ENCODE measurements at places on chromosomes 2 and 18.

DNA sequence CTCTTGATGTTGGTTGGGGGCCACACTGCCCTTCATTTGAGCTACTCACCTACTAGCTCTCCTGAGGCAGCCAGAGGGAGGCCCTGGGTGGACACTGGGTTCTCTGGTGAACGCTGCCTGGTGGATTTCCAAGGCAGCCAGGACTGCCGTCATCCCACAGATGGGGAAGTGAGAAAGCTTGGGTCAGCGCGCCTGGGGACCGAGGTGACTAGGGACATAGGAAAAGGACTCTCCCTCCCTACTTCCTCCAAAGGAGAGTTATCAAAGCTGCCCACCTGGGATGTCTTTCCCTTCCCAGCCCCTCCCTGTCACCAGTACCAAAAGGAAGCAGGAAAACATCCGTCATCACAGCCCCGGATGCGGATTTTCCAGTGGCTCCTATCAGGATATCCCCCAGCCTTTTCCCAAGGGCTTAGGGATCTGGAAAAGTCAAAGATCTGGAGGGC is 3.8 kb upstream of the SEMA4C start:
- DNase-seq = no peak

- no peak for DNase-seq
Observed at GRCh38 chr2:73564986-73565385, 77.2 kb downstream of the NAT8 start.

DNA sequence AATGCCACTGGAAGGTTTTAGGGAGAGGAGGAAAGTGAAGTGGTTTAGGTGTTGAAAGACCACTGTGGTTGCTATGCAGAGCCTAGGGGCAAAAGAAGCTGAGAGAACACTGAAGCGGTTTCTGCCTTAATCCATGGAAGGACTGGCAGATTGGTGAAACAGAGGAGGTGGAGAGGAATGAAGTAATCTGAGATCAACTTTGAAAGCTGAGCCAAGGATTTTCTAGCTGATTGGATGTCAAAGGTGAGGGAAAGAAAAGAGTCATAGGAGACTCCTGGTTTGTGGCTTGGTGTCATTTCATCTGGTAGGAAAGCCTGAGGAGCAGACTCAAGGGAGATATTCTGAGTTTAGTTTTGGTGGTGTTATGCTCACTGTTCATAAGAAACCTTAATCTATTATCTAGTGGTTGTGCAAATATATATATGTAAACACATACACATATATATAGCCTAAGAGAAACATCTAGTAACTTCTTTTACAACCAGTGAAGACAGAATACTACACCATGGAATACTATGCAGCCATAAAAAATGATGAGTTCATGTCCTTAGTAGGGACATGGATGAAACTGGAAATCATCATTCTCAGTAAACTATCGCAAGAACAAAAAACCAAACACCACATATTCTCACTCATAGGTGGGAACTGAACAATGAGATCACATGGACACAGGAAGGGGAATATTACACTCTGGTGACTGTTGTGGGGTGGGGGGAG is 134.1 kb upstream of the CREB1 start:
- no peak for DNase-seq

DNA sequence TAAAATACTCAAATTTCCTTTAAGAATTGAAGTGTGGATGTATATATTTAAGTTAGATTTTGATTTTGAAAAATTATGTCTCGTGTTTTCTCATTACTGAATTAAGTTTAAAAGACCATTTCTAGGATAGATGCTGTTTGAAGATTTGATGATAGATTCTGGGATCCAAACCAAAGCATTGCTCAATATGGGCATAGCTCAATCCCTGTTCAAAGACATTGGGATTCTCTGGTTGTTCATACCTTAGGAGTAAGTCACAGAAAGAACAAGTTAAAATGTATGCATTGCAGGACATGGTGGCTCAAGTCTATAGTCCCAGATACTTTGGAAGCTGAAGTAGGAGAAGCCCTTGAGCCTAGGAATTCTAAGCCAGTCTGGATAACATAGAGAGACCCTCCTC is 622.3 kb downstream of the ADCYAP1 start:
- DNase-seq = no peak

DNA sequence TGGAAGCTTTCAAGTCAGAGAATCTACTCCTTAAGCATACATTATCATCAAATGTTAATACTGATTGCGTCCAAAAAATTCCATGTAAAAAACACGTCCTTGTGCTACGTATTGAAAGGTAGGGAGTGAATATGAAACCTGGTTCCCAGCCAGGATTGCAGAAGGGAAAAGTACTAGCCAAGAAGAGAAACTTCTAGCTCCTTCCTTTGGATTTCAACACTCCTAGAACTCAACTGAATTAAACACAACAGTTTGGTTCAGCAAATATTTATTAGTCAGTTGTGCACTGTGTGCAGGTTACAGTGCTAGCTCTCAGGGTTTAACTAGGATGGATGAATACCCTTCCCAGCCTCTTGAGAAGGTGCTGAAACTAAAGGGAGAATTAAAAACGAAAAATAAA is 33.9 kb upstream of the FHL2 start:
- DNase-seq = no peak

DNA sequence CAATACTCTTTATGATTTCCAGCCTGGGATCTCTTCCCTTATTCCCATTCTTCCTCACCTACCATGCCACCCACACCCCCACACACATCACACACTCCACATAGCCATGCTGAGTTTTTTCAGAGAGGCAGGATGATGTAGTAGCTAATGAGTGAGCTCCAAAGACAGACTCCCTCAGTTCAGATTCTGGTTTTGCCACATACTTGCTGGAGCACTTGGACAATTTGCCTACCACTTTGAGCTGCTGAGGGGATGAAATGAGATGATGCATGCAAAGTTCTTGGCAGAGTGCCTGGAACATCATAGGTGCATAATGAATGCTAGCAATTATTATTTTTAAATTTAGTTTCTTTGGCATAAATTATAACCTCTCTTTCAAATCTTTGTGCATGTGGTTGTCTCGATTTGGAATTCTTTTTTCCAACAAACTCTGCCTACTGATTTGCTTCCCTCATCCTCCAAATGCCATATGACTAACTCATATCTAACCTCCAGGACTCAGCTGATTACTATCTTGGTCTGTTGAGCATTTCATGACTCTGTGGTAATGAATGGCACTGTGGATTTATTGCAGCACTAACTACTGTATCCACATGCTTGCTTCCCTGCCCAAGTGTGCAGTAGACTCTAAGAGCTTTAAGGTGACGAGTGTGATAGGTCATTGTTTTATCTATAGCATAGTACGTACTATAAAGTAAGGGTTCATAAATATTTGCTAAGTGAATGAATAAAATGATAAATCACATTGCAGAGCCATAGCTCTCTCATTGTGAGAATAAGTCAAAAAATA is 99.1 kb downstream of the TACR1 start:
- no peak for DNase-seq

DNA sequence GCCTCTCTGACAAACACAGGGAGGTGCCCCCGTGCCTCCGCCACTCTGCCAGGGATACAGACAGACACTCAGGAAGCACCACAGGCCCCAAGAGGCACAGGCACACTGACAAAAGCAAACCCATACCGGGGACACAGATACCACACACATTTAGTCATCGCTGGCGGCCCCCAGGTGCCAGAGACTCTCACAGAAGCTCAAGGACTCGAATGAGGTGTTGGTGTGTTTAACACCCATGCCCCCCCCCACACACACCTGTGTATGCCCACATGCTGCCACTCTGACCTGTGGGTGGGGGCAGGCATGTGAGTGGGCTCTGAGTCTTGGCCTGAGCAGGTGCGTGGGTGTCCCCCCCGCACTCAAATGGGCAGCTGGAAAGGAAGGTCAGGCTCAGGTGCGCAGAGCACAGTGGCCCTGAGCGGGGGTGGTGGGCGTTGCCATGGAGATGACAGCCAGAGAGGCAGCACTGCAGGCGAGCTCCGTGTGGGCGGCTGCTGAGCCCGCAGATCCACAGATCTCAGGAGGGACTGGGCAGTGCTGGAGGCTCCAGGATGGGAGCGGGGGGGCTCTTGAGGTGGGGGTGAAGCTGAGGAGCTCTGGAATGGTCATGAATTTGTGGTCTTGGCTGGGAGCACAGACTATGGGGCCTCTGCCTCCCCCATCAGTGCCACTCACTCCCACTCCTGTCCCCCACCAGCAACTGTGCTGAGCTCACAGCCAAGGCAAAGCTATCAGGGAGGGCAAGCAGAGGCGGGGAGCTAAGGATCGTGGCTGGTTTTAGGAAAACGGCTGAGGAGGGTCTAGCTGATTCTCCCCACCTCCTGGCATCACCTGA is 73.9 kb upstream of the TAF1B start:
- DNase-seq = no peak

DNA sequence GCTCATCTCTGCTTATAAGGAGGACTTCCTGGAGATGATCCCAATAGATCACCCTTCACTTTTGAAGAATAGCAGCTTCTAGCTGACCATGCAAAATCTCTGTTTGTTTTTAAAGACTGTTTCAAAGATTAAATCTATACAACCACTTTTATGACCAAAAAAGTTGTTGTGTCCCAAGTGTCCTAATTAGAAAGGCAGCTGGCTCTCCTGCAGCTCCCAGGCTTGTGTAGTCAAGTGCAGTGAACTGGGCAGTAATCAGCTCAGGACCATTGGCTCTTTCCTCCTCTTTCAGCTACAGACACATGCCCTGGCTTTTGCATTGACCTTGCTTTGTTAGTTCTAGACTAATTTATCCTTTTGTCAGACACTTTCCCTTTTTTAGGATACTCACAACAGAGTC is 10.4 kb downstream of the ST8SIA3 start:
- no peak for DNase-seq

DNA sequence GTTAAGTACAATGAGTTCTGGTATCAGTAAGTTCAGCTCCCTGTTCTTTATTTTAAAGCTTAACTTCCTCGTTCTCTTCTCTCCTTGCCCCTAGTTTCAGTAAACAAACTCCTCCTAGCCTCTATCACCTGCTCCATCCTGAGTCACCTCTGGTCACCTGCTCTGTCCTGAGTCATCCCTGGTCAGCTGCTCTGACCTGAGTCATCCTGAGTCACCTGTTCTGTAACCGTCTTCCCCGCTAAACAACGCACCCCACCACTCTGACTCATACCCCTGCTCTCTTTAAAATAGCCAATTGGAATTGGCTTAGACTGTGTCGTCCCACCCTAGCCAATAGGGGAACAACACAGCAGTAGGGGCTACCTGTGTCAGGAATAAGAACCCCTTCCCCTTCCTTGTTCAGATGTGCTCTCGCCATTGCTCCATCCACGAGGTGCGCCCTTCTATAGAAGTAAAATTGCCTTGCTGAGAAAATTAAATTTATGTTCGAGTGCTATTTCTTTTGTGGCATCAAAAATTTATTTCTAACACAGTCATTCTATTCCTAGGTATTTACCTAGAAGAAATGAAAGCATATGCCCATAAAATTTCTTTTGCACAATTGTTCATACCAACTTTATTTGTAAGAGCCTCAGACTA is 24.9 kb upstream of the RMND5A start:
- DNase-seq = no peak

GRCh38 chr2:217011576-217011975 is 151.7 kb upstream of the TNP1 start:
- DNase-seq = no peak

DNA sequence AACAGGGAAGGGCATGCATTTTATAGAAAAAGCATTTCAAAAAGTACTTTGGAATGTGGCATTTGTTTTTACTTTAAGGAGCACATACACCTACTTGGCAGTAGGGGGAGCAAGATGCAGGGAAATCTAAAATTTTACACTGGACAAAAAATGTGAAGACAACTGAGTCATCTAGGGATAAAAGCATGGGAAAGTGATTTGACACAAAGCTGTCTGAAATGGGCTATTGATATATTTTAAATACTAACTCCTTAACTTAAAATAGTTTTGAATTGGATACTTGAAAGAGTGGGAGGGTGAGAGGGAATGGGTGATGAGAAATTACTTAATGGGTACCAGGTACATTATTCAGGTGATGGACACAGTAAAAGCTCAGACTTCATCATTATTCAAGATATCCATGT is 15.8 kb downstream of the TMEM200C start:
- DNase-seq = no peak

DNA sequence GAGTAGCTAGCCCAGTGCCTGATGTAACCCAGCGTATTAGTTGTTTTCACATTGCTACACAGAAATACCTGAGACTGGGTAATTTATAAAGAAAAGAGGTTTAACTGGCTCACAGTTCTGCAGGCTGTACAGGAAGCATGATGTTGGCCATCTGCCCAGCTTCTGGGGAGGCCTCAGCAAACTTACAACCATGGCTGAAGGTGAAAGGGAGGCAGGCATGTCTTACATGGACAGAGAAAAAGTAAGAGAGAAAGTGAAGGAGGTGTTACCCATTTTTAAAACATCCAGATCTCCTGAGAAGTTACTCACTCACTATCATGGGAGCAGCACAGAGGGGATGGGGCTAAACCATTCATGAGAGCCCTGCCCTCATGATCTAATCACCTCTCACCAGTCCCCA is 6.1 kb upstream of the CYRIA start:
- DNase-seq = no peak

GRCh38 chr2:195322324-195322723 is 334.7 kb upstream of the SLC39A10 start:
- DNase-seq = no peak

DNA sequence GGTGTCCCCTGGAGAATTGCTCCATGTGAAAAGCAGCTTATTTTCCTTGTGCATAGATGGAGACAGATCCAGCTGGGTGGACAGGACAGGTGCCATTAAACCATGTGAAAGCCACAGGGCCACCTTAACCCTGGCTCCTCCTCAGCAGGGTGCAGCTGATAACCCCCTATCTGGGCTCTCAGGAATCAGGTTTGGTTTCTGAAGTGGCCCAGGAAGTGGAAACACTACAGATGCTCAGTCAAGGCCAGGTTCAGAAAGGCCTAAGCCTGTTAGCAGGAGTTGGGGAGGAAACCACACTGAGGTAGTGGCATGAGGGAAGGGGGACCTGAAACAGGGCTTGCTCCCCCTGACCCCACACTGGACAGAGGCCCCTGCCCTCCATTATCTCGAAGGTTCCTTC is 217.0 kb downstream of the SPP2 start:
- no peak for DNase-seq

DNA sequence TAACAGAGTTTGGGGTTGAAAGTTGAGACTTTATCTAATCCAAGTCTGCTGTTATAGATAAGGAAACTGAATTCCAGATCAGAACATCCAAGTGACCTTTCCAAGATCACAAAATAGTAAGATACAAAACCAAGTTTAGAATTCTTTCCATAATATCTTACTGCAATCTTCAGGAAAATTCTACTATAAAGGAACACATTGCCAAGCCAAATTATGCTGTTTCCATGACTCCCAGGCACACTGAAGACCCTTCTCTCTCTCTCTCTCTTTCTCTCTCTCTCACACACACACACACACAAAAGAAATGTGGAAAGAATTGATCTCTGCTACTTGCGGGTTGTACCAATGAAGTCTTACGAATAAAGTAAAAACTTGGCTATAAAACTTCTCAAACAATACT is 398.4 kb downstream of the METTL4 start:
- DNase-seq = no peak

DNA sequence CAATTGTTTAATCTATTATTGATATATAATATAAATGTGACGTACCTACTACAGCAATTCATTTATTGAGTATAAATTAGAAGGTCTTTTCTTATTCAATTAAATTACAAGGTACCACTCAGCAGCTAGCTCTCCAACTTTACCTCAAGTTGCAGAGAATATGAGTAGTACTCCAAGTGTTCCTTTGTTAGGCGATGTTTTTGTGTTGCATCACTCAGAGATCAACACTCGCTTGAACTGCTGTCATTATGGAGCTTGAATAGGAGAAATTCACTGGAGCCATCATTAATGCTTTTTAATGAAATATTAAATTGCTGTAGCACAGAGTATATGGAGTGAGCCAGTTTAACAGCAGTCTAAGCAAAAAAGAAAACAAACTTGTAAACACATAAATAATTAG is 320.0 kb downstream of the FSIP2 start:
- no peak for DNase-seq

Data from central memory CD4-positive, alpha-beta T cell (primary cell).